Upper lobe of left lung (tissue), 6 donors: ENCODE measurements at places on chromosomes 4 and X.

- DNase-seq: no peak
Observed at GRCh38 chr4:42710329-42710728, 53.4 kb upstream of the ATP8A1 start.

- no peak for DNase-seq
Observed at GRCh38 chr4:141814499-141814898, 178.1 kb downstream of the IL15 start.

GRCh38 chr4:73772363-73772762 lies 32.0 kb downstream of the CXCL8 start:
- no peak for DNase-seq

- DNase-seq: peak; percentile 85
Observed at GRCh38 chr4:139665690-139666529, at the start of gene MGST2. TSS of gene MGST2 (plus strand) at chr4:139665819. CDS start at chr4:139666020, 201 bp downstream.

DNA sequence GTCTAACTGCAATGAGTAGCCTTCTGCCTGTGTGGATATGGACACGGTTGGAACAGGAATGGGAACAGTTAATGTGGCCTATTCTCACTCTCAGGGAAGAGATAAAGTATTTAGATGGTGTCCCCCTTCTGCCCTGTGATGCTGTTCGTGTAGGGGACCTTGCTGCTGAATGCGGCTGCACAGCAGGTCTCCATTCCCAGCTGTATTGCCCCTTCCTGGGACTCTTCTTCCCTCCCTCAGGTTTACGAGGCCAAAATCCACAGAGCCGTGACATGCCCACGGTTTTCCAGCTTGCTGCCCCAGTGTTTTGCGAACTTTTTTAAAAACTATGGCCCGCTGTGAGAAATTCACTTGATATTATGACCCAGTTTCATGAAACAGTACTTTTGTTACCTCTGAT lies 50.3 kb downstream of the SNX25 start:
- DNase-seq: no peak

DNA sequence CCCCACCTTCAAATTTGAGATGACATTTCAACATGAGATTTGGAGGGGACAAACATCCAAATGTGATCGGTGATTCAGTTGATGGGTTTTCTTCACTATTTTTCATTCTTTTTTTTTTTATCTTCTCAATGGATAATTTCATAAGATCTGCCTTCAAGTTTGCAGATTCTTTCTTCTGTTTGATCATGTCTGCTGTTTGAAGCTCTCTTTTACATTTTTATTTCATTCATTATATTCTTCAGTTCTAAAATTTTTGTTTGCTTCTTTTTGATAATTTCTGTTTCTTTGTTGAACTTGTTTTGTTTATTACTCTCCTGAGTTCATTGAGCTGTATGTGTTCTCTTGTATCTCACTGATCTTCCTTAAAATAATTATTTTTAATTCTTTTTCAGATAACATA lies 14.8 kb downstream of the APOOL start:
- DNase-seq: no peak

GRCh38 chr4:40621229-40621591 lies 8.5 kb downstream of the RBM47 start:
- DNase-seq: no peak

DNA sequence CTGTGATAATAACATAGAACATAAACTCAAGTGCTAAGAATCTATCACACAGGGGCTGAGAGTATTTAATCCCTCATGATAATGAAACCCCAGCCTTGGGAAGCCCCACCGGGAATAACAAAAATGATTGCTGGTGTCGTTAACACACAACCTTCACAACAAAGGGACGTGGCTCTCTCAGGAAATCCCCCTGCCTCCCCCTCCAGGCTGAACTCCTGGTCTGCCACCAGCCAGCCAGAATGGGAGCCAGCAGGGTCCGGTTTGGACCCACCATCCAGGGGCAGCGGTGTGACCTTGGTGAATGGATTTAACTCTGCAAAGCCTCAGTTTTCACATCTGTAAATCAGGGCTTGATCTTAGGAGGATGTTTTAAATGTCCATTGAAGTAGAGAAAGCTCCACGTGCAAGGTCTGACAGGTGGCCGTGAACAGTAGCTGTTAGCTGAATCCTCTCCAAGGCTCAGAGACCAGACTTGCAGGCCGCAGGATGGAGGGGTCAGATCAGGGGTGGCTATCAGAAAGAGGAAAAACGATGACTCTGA lies 46.5 kb downstream of the ABLIM2 start:
- DNase-seq: no peak

DNA sequence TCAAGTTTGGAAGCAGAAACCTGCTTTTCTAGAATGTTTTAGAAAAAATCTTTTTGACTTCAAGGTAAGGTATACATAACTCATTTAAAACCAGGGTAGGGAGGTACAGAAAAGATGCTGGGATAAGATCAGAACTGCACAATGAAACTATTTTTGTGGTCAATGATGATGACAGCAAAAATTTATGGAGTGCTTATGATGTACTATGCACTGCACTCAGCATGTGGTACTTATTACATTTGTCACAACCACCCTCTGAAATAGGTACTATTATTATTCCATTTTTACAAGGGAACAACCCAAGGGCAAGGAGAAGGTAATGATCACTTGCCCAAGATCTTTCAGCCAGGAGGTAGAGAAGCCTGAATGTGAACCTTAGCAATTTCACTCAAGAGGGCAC lies 8.0 kb downstream of the GPM6B start:
- DNase-seq: no peak

- DNase-seq: no peak
Observed at GRCh38 chr4:42519803-42520417, 122.6 kb downstream of the SHISA3 start.

DNA sequence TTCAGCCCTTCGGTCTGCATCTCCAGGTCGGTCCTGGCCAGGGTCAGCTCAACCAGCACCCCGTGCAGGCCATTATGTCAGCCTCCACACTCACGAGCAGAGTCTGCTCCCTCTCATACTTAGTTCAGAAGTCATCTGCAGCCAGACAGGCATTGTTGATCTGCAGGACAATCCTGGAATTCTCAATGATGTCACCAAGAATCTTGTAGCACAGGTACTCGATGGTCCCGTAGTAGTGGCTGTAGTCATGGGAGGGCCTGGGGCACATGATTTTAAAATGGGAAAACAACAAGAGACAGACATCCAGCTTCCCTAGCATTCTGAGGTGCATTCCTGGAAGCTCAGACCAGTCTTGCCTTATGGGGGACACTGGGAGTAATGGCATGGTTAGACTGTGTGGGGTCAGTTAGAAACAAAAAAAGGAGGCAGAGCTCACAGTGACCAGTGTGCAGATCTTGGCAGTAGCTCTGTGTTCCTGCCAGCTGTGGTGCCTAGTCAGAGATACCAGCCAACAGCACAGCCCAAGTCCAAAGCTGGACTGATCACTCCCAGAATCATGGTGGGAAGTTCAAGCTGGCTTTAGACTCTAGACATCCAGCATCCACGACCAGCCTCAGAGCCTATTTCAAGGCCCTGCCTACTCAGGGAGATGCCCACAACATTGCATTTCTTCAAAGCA lies 31.9 kb downstream of the LRIT3 start:
- no peak for DNase-seq

- DNase-seq: no peak
Observed at GRCh38 chrX:96705905-96706304, 21.3 kb downstream of the DIAPH2 start.

DNA sequence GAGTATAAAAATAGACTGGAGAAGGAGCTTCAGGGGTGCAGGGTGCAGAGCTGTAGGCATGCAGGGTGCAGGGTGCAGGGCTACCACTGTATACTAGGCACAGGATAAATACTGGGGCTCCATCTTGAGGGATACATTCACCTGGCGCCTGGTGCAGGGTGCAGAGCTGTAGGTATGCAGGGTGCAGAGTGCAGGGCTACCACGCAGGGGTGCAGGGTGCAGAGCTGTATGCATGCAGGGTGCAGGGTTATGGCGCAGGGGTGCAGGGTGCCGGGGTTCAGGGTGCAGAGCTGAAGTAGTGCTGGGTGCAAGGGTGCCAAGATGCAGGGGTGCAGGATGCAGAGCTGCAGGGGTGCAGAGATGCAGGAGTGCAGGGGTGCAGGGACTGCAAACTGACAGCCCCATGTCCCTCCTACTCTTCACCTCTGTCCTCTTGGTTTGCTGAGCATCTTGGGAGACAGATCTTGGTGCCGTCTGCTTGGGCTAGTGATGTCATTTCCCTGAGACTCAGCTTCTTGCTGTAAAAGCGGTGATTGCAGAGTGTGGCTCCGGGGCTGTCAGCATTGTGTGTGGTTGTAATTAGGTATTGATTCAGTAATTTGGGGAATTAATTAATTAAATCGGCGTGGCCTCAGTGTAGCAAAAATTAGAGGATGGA lies 91.2 kb downstream of the ADRA2C start:
- DNase-seq: no peak

DNA sequence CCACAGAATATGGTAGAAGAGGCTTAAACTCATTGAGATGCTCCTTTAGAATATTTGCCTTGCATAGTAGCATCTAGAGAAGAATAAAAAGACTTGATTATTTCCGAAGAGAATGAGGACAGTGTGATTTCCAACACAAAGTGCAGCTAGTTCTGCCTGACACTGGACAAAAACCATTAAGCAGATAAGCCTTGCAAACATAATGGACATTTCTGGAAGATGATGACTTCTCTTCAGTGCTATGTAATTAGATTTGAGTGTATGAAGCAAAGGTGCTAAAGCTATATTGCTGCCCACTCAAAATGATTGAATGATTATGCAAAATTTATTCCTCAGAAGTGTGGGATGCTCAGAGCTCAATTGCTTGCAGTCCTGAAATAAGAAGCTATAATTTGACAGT lies 156.4 kb downstream of the VEGFC start:
- DNase-seq: no peak

GRCh38 chrX:50068285-50068563 lies 132.6 kb downstream of the AKAP4 start:
- DNase-seq: no peak

- DNase-seq: no peak
Observed at GRCh38 chrX:46506076-46506475, 39.1 kb downstream of the ZNF674 start.

DNA sequence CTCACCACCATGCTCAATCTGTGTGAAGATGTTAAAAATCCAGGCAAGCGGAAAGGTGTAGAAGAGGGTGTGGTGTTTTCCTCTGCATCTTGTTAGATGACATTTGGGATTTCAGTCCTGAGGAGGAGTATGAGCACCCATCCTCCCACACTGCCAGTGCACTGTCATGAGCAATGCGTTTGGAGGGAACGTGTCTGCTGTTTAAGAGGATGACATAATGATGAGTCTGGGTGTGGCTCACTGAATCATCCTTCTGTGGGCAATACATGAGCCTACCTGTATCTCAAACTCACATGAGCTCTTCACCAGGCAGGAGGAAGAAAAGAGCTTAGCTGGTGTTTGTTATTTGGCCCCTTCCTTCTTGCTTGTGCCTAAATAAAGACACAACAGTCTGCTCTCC lies 67.9 kb upstream of the ARX start:
- no peak for DNase-seq

DNA sequence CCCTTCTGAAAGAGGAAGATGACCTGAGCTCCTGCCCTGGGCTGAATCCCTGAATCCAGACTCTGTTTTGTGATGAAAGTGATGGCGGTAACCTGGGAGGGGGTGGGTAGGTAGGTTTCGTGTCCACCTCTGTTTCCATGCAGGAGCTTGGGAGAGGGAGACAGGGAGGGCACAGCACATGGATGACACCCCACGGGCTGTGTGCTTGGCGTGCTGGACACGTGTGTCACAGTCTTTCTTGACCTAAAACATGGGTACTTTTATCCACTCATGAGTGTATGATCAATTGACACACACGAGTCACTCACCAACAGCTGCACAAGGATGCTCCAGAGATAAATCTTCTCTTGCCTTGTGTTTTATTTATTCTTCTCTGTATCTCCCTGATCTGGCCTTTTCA lies 111.5 kb downstream of the DHRSX start:
- DNase-seq: no peak

- no peak for DNase-seq
Observed at GRCh38 chr4:149752729-149753128, 62.9 kb downstream of the IQCM start.

DNA sequence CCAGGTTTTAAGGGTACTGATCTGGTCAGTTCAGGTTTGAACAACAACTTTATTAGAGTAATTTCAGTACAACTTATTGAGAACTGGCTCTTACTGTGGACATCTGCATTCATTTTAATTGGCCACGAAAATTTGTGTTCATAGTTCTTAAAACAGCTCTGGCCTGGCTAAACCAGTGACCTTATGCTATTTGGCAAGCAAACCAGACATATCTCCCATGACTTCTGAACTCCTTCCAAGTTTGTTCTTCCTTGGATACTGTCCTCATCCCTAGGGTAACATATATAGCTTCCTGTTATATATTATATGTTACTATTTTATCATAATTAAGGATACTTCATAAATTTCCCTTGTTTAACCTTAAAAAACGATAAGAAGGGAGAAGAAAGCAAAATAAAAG lies 841.9 kb downstream of the TRAM1L1 start:
- DNase-seq: no peak

- DNase-seq: no peak
Observed at GRCh38 chr4:95106408-95106928, 348.7 kb downstream of the BMPR1B start.

DNA sequence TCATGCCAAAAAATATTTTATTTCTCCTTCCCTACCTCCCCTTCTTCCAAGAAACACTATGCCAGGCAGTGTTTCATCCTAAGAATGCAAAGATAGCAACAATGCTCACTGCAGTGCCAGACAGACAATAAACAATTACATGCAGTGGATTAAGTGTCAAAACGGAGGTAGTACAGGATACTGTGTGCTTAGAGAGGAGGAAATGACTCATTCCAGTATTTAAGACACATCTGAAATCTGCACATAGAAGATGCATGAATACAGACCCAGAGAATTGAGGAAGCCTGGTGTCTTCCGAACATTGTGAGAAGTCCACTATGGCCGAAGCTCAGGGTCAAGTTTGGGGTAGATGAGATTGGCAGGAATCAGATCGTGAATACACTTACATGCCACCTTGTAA lies 326.4 kb downstream of the PPP3CA start:
- no peak for DNase-seq

GRCh38 chrX:15786915-15787314 lies 3.4 kb upstream of the ZRSR2 start:
- no peak for DNase-seq

- DNase-seq: peak; percentile 34
Observed at GRCh38 chr4:107862658-107863057, 37.9 kb downstream of the SGMS2 start.

DNA sequence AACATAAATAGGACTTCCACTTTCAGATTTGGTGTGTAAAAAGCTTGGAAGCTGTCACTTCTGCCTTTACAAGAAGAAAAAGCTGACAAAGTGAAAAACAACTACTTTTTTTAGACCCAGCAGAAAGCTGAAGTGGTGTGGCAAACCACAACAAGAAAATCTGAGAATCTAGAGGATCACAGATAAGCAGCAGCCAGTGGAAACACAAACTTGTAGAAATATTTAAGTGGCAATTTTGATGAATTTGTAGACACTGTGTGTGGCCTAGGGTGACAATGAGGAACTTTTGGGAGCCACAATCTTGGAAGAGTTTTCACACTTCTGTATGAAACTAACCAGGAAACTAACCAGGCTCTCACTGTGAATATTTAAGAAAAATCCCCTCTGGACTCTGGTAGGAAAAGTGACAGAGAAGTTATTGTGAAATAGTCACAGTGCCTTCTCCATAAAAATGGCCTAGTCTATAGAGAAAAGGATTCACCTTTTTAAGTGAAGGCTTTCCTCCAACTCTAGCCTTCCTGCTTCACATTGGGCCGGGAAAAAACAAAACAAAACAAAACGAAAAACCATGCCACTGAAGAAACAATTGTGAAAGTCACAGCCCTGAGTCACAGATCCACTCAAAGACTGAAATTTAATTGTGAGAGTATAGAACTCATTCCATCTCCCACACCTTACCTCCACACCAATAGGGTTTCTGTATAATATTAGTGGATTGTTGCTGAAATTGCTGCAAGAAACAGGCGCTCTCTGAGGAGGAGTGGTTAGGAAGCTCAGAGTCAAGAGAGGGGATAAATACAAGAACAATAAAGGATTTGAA lies 26.7 kb upstream of the GUCY1A1 start:
- no peak for DNase-seq
